ENCODE measurements at places on chromosomes 16 and 17.

GRCh38 chr17:8436844-8437171 is 1.1 kb downstream of the NDEL1 start:
- DNase-seq, result no peak

- no peak for DNase-seq
Measured at GRCh38 chr16:75497558-75497957, 2.3 kb upstream of the CHST6 start.

DNA sequence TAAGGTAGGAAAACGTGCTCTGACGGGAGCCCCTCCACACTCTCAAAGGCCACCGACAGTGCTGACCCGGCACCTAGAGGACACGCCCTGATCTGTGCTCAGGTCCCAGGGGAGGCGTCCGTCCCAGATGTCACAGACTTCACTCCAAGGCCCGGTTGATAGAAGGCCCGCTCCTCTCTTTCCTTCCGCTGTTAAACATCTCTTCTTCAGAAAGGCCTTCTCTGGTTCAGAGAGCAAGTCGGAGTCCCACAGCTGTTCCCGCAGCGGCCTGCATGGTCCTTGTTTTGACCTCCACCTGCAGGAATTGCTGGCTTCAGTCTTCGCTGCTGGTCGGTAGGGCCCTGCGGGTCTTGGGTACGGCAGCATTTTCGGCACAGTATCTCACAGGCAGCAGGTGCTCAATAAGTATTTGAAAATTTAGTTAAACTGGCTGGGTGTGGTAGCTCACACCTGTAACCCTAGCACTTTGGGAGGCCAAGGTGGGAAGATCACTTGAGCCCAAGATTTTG is 88.5 kb downstream of the MRC2 start:
- no peak for DNase-seq

DNA sequence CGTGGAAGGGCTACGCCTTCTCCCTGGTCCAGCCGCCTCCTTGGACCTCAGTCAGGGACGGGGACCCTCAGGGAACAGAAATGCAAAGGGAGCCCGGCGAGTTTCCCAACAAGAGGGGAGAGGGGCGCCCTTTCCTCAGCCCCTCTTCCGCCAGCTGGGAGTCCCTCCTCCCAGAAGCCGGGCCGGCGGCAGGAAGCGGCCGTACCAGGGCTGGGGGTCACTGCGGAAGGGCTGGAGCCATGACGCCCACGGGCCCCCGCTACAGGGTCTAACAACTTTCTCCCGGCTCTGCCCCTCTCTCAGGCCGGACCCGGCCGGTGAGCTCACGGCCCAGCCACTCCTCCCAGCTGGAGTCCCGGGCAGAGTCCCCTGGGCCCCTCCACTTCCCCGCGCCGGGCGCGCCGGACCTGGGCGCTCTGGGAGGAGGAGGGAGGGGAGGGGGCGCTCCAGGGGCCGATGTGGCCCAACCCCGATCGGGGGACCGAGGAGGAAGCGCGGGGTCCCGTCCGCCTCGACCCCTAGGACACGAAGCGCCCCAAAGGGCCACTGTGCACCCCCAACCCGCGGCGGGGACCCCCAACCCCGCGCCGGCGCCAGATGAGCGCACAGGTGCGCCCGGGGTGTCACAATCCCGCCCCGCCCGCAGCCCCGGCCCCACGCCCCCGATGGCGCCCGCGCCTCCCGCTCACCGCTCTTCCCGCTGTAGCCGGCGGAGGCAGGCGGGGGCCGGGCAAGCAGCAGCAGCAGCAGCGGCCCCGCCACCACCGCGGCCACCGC is 578 bp downstream of the PGAP6 start:
- DNase-seq, result no peak

DNA sequence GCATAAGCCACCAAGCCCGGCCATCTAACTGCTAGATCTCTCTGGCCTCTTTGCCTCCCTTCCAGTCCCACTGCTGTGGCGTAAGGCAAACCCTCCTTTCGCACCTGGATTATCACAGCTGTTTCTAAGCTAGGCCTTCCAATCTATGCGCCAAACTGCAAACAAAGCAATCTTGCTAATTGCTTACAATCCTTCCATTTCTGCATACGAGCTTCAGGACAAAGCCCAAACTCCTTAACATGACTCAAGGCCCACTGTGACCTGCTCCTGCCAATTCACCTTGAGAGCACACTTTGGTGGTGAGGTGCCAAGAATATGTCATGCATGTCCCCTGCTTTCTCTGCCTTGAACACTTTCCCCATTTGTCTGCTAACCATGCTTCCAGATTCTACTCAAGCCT is 6.0 kb upstream of the ARL5C start:
- DNase-seq, result no peak

- no peak for DNase-seq
Measured at GRCh38 chr17:14791221-14791620, 473.9 kb downstream of the PMP22 start.

- peak; percentile 2 for DNase-seq
Measured at GRCh38 chr17:42135664-42136653, 13.4 kb downstream of the HSPB9 start.

GRCh38 chr17:17387017-17387497 is 83.9 kb downstream of the NT5M start:
- DNase-seq, result peak; percentile 14

DNA sequence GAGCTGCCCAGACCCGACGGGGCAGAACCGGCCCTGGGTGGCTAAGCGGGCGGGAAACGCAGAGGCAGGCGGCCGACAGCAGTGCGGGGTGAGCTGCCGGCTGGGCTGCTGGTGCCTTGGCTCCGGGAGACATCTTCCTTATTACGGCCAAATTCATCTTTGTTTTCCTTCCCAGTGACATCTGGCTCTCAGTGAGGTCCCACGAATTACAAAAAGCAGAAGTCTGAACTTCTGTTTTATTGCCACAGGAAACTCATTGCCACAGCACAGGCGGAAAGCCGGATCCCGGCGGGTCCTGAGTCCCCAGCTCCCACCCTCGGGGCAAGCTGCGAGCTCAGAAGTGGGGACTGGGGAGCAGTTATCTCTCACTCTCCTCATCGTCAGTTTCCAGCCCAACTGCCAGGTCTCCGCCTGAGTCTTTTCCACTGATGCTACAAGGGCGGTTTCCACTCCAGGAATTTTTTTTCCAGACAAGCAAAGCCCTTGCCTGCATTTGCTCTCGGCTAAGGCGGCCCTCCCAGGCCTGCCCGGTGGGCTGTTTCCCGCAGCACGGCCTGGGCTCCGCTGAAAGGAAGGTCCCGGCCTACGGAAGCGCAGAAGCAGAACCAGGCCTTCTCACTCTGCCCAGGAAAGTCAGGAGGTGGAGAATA is 40.3 kb downstream of the CBFA2T3 start:
- DNase-seq, result no peak

DNA sequence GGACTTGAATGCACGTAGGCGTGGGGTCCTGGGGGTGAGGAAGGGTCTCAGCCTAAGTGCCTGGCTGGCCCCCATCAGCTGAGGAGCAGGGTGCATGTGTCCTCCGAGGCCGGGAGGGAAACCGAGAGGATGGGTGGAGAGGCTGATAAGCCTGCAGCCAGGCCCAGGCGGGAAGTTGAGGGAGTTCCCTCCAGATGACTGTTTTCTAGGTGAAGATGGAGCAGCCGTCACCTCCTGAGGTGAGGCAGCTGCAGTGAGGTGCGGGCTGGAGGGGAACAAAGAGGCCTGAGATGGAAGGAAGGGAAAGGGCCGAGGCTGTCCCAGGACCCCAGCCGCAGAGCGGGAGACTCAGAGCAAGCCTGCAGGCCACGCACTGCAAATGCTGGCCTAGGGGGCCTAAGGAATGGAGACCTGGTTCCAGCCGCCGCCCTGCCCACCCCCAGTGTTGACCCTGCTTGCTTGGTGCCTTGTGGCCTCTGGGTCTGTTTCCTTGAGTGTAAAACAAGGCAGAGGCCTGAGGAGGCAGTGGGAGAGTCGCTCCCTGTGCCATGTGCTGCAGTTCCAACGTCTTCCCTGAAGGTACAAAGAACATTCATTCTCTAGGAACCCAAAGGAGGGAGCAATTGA is 3.0 kb downstream of the PECAM1 start:
- no peak for DNase-seq

- no peak for DNase-seq
Measured at GRCh38 chr16:10387188-10387617, 1.3 kb downstream of the ATF7IP2 start.

GRCh38 chr17:80017226-80018010 is 18.3 kb downstream of the TBC1D16 start:
- DNase-seq, result no peak

DNA sequence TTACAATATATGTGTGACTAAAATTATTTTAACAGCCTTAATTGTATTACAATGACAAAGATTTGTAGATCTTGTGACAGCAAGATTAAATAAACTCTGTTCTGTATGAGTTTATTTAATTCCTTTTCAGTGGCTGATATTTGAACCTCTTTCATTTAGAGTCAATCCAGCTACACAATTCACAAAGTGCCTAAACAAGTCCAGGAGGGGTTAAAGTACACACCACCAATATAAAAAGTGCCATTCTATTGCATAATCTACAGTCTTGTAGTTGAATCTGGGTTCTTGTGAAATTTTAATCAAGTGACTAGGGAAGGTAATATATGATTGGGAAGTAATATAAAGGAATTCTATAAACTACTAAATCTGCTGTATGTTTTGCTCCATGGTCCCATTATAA is 3.9 kb upstream of the NFAT5 start:
- no peak for DNase-seq

GRCh38 chr16:66954097-66954659 is 6.9 kb upstream of the CES3 start:
- DNase-seq, result peak; percentile 17

DNA sequence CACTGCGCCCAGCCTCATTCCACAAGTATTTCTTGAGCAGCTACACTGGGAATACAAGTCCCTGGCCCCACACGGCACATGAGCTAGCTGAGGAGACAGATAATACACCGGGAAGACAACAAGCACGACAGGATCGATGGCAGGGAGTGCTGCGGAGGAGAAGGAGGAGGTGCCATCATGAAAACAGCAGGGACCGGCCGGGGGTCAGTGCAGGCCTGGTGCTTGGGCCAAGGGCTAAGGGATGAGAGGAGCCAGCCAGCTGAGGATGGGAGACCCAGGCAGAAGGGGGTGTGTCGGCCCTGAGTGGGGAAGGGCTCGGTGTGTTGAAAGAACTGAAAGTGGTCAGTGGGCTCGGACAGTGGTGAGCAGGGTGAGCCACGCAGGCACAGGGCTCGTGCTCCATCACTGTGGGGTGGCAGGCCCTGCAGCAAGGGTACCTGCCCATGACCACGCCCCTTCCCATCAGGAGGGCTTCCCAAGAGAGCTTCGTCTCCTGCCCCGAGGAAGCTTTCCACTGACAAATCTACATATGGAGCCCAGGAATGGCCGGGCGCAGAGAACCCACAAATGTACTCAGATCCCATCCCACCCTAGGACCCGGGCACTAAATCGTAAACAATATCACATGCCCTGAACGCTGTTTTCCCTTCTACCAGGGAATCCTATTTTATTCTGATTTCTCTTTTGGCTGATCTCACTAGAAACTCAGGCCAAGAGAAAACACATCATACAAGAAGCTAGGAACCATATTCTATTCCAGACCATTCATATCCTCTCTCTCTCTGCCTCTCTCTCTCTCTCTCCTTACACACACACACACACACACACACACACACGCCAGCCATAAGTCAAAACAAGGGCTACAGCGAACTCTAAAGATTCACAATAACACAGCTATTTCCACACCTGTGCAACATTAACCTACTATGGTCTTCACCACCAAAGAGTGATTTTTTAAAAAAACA is 50.7 kb upstream of the TNRC6C start:
- DNase-seq, result no peak

GRCh38 chr17:61352781-61353491 is 46.7 kb upstream of the TBX2 start:
- DNase-seq, result no peak

- no peak for DNase-seq
Measured at GRCh38 chr17:8835106-8835505, 32.4 kb downstream of the PIK3R6 start.

DNA sequence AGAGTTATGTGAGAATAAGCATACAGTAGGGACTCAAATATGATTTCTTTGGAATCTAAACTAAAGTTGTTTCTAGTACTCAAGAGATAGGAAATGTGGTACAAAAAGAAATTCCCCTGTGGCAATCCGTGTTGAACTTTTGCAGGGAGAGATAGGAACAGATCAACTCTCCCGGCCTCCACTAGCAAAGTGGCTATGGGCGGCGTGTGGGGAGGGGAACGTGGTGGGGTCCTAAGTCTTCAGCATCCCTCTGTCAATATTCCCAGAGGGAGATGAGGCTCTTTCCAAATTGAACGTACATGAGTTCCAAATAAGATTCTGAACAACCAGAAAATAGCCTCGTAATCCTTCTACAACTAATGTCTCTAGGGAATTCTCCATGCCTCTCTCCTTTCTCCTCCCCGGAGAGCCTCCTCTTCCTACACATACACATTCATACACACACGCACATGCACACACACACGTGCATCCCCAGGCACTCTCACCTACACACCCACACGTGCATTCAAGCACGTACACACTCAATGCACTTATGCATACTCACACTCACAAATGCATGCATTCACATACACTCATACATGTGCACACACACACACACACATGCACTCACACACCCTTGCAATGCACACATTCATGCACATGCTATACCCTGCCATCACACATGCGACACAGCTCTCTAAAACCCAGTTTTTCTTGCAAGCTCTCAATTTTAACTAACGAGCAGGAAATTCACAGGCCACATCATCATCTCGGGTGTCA is 244.8 kb downstream of the MAF start:
- DNase-seq, result no peak

- no peak for DNase-seq
Measured at GRCh38 chr16:30982548-30983288, 2.3 kb upstream of the HSD3B7 start.

DNA sequence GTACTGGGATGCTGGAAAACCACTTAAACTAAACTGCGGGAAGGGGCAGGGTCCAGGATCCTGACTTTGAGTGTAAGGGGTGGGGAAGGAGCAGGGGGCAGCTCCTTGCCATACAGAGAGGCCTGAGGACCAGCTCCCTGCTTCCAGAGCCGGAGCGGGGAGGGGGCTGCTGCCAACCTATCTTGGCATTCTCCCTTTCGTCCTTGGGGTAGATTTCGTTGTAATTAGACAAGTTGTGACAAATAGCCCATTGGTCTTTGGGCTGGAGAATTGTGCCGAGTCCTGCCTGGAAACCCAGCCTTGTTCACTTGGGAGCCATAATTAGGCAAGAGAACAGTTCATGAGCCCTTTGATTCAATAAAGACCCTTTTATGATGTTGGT is 175.5 kb downstream of the RAB11FIP4 start:
- no peak for DNase-seq

DNA sequence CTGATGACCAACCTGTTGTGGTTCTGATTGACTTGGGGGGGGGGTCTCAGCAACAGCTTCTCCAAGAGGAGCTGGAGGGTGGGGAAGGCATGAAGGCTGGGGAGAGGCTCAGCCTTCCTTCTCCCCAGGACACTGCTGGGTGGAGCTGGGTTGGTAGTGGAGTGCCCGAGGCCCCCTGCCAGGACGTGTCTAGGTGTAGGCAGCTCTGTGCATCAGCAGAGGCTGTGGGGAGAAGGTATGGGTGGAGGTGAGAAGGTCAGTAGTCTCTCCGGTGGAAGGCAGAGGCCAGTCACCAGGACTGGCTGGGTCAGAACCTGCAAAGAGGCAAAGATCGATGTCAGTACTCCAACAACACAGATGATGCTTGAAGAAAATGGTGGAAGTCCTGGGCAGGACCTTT is 3.9 kb downstream of the CHAD start:
- DNase-seq, result no peak
